Stimulated activated CD8-positive, alpha-beta memory T cell treated with anti-CD3 and anti-CD28 coated beads, Interleukin-15, amount 100 ng/mL, for 24 hours (primary cell): ENCODE measurements at places on chromosomes 6 and 20.

- DNase-seq, result no peak
Observed at GRCh38 chr20:1871807-1872458, 23.3 kb upstream of the SIRPA start.

DNA sequence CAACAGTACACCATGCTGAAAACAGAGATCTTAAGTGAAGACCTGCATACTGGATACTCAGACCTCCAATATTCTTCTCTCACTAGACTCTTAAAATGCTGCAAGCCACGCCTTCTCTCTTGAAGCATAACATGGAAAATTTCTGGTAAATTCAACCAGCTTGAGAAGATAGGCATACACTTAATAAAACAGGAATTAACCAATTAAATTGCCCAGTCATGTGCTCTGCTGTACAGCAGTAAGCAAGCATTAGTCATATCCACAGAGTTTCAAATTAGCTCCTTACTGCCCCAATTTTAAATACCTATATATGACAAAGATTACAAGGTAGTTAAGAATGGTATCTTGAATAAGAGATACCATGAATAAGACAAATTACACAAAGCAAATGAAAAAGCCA is 53.8 kb downstream of the C6orf58 start:
- no peak for DNase-seq

GRCh38 chr6:43076464-43077332 is 584 bp downstream of the PTK7 start:
- DNase-seq, result no peak

DNA sequence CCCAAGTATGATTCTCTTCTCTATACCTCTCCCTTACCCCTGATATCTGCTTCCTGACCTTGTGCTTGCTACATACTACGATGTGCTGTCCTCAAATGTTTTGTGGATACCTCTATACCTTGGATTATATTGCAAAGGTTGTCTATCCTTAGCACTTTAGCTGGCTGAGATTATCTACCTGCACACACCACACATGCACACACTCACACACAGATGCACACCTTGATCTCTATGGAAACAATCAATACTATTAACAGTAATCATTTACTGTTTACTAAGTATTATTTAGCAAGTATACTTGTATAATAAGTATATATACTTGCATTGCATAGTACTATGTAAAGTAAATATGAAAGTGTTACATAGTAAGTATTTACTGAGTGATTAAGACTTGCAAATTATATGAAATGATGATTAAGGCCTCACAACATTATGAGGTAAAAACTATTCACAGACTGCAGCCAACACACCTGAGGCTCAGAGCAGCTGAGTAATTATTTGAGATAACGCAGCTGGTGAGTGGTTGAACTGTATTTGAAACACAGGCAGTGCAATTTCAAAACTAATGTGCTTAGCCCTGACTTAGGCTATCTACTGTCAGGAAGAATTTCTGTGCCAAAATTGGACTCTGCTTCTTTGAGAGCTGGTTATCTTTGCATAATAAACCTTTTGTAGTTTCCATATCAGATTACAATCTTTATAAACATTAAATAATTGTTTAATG is 699.9 kb downstream of the FRK start:
- no peak for DNase-seq

GRCh38 chr6:140041056-140041455 is 666.6 kb upstream of the CITED2 start:
- no peak for DNase-seq

DNA sequence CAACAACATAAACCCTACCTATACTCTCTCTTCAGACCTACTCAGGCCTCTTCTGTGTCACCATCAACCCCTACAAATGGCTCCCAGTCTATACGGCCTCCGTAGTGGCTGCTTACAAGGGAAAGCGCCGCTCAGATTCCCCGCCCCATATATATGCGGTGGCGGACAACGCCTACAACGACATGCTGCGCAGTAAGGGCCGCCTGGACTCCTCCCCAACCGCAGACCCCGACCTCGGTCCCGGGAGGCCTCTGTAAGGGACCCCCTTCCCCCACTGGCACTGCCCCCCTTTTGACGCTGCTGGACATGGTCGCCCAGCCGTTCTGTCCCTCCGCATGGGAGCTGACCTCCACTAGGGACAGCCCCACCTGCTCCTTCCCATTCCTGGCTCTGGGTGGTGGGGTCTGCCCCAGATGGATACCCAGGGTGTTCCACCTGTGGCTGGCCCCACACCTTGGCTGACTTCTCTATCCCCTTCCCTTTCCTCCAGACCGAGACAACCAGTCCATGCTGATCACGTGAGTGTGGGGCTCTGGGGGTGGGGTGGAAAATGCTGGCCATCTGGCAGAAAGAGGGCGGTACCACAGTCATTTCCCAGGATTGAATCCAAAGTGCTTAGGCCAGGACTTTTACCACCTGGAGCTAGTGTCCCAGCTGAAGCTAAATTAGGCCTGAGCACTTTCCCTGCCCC is 25.0 kb downstream of the MYH7B start:
- DNase-seq, result no peak
